ENCODE measurements at places on chromosomes 2 and 18. TPM values are rescaled to one million over a fixed set of nuclear protein-coding genes. Genes with fewer than 3 reads are reported as not detected.

The PAX3 gene
- polyA plus RNA-seq = not detected

GRCh38 chr2:6524691-6525474 is 340.8 kb downstream of the CMPK2 start:
- DNase-seq = peak; percentile 40

DNA sequence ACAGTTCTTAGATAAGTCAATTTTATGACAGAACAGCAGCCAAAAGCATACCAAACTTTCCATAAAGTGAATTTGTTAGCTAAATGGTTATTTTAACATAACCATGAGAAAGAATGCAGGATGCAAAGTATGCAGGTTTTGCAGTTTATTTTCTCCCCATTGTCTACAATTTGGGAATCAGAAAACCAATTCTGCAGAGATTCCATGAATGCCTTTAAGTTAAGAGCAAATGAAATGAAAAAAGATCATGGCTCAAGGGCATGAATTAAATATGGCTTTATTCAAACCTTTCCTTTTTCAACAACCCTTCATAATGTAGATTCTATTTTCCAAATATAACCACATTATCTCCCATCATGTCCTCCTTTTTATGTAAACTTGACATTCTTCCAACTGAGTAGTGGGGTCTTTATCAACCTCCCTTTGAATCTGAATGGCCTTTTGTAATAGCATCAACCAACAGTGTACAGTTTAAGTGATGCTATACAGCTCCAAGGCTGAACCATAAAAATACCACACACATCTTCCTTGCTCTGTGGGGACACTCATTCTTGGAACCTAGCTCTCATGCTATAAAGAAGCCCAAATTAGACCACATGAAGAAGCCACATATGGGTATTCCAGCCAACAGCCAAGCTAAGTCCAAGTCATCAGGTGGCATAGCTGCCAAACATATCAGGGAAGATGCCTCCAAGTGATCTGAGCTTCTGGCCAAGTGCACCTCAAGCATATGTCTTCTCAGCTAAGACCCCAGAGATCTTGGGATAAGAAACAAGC is 49.8 kb downstream of the PIAS2 start:
- DNase-seq = no peak

The DCDC2C gene
- polyA plus RNA-seq = 1.3 TPM

DNA sequence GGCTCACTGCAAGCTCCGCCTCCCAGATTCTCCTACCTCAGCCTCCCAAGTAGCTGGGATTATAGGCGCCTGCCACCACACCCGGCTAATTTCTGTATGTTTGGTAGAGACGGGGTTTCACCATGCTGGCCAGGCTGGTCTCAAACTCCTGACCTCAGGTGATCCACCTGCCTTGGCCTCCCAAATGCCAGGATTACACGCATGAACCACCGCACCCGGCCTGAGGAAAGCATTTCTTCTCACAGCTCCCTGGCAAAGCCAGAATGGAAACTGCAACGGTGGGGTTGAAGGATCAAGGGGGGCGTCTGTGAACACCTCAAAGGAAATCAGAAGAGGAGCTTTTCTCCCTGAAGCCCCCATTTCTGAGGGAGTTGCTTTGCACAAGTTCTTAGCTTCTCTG is 11.2 kb upstream of the TEX51 start:
- no peak for DNase-seq

The NEURL3 gene
- 9.0 TPM for polyA plus RNA-seq

The LYPD6 gene
- 13.5 TPM for polyA plus RNA-seq

GRCh38 chr18:59141294-59142068 is 1.8 kb downstream of the SEC11C start:
- DNase-seq = no peak

- DNase-seq = no peak
Observed at GRCh38 chr2:133287709-133288108, 280.6 kb downstream of the NCKAP5 start.

The TFPI gene
- polyA plus RNA-seq = 30.7 TPM

The DPYSL5 gene
- polyA plus RNA-seq = 2.3 TPM

DNA sequence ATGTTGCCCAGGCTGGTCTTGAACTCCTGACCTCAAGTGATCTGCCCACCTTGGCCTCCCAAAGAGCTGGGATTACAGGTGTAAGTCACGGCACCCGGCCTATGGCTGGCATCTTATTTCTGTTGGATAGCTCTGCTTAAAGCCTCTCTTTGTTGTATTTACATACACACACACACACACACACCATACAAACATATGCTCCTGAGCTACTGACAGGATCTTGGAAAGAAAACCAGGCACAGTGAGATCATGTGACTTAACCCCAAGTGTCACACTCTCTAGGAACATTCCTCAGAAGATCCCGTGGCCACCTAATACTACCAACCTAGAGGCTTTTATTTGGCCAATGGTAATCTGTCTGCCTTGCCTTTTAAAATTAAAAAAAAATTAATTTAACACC is 85.1 kb upstream of the HAAO start:
- no peak for DNase-seq

The RAB27B gene
- polyA plus RNA-seq = 5.2 TPM

The NCKAP1 gene
- polyA plus RNA-seq = 130 TPM

DNA sequence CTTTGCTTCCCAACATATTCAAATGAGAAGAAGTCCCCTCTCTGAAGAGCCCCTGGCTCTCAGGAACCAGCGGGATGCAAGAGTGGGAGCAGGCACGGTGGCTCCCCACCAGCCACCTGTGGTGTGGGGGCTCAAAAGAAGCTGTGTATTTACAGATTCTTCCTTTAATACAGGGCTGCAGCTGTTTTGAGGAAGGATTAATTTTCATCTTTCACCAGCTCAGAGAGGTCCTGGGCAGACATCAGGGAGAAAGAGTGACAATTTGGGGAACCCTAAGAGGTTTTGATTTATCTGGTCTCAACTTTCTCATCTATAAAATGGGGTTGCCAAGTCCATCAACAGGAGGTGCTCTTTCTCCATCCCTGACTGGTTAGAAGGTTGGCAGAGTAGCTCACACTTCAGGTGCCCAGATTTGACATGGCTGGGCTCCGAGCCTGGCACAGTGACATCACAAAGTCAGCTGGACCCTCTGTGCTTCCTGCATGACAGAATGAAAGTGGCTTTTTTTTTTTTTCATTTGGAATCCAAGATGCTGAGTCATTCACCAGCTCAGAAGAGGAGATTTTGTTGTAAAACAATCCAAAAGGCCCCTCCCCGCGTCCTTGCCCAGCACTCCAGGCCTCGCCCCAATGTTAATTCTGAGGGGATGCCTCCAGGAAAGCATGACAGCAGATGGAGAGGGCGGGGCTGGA is 15.5 kb upstream of the SIX2 start:
- no peak for DNase-seq

The ZC3H8 gene
- polyA plus RNA-seq = 23.1 TPM

DNA sequence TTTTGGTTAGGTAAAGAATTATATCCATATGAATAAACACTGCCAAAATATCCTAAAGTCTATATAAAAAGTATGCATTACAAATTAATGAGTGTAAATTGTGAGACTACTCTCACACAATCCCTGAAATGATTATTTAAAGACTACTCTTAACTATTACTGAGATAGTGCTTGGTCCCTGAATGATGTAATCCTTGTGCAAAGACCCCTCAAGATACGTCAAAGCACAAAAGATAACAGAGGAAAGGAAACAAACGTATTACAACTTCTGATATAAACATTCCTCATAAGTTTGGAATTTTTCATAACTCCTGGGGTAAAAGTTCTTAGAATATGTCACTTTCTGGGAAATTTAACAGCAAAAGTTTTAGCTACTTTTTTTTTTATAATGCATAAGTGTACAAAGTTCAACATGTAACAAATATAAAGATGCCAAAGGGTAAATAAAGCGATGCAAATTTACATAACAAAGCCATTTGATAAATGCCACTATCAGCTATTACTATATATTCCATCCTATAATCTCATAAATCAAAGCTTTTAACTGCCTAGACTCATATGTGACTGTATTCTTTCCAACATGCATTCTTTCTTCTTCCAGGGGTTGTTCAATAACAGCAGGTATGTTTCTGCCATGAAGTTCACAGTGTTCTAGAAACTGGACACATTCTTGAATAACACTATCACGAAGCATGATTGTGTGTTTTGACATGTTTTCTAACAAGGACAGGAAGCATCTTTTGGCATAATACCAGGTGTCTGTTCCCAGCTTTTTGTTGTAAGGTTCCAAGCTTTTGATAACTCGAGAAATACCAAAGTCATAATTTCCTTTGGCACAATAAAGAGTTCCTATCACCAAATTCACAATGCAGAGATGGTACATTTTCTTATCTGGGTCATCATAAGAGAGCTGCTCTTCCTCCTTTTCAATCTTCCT is 158.0 kb downstream of the AGPS start:
- no peak for DNase-seq

The LINC00305 gene
- 1.4 TPM for polyA plus RNA-seq

GRCh38 chr18:59623456-59624368 is 73.5 kb downstream of the CCBE1 start:
- no peak for DNase-seq

DNA sequence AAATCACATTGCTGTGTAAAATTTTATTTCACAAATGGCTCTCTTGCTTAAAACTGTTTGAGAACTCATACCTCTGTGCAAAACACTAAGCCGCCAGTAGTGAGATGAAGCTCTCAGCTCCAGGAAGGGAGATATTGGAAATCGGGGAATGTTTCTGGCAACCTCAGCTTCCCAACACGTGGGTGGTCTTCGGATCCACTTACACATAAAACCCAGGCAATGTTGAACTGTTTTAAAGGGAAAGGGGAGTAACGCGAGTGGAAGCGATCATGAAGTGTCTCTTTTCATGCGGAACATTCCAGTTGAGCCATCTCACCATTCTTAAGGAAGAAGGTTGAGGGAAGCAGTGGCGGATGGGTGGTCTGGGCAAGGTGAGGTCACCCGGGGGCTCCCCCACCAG is 136.8 kb downstream of the ASB1 start:
- DNase-seq = no peak

The GALNT13 gene
- polyA plus RNA-seq = 6.7 TPM

DNA sequence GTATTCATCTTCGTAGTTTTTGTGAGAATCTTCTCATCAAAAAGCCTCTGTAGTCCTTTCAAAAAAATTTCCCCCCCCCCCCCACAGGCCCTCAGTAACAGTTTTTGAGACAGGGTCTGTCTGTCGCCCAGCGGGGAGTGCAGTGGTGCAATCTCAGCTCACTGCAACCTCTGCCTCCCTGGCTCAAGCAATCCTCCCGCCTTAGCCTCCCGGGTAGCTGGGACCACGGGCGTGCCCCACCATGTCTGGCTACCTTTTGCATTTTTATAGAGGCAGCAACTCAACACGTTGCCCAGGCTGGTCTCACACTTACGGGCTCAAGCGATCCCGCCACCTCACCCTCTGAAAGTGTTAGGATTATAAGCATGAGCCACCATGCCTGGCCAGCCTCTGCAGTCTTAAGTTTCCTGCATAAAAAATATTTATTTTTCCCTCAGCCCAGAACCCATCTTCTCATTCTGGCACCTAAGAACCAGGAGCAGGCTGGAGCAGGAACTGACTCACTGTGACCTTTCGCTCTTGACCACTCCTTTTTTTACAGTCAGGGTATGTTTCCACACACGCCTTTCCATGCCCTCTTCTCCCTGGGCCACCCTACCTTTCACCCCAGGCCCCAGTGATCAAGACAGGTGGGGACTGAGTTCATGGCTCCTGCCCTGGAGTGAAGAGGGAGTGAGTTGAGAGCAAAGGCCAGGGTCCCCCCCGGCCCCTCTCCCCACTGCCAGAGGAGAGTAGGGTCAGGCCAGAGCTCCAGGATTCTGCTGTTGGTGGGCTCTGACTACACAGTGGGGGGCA is 32.5 kb upstream of the NT5DC4 start:
- DNase-seq = no peak

DNA sequence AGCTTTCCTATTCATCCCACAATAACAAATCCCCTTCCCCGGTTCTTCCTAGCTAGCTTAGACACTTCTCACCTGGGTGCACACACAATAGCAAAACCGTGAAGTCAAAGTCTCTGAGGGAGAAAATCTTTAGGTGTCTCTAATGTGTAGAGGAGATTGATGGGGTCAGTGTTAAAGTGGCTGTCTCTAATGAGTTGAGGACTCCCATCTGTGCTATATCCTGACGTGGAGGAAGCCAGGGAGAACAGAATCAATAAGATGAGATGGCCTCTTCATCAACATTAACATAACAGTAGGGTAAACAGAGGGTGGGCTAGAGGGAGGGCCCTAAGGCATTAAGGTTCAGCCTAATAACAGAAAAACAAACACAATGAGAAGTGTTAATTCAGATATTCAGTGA is 120.4 kb downstream of the SLC5A7 start:
- DNase-seq = no peak

The ITGB6 gene
- polyA plus RNA-seq = 16.1 TPM

DNA sequence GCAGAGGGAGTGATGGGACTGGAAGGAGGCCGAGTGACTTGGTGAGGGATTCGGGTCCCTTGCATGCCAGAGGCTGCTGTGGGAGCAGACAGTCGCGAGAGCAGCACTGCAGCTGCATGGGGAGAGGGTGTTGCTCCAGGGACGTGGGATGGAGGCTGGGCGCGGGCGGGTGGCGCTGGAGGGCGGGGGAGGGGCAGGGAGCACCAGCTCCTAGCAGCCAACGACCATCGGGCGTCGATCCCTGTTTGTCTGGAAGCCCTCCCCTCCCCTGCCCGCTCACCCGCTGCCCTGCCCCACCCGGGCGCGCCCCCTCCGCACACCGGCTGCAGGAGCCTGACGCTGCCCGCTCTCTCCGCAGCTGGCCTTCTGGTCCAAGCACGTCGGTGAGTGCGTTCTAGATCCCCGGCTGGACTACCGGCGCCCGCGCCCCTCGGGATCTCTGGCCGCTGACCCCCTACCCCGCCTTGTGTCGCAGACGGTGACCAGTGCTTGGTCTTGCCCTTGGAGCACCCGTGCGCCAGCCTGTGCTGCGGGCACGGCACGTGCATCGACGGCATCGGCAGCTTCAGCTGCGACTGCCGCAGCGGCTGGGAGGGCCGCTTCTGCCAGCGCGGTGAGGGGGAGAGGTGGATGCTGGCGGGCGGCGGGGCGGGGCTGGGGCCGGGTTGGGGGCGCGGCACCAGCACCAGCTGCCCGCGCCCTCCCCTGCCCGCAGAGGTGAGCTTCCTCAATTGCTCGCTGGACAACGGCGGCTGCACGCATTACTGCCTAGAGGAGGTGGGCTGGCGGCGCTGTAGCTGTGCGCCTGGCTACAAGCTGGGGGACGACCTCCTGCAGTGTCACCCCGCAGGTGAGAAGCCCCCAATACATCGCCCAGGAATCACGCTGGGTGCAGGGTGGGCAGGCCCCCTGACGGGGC is 4.6 kb downstream of the PROC start:
- DNase-seq = no peak

- no peak for DNase-seq
Observed at GRCh38 chr2:70141902-70142589, 48.8 kb downstream of the C2orf42 start.
